ENCODE measurements at places on chromosomes 5 and 9.

- no peak for DNase-seq
Measured at GRCh38 chr5:131148835-131149234, 16.2 kb downstream of the HINT1 start.

DNA sequence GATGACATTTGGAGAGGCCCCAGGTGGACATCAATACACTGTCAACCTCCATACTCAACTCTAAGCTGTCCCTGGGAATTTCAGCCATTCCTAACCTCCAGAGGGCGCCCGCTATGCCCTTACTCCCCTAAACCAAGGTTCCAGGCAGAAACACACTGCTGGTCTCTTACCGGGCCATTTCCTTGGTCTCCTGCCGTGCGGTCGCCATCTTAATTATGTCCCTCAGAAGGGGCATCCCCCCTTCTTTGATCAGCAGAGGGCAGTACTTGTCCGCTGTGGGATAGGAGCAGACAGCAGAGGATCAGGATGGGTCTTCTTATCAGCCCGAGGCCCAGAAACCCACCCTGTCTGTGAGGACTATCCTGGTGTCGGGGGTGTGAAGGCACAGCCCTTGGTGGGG is 9.3 kb upstream of the ZDHHC12 start:
- DNase-seq = peak; percentile 79

GRCh38 chr9:108720191-108720642 is 135.6 kb downstream of the ACTL7B start:
- no peak for DNase-seq

- no peak for DNase-seq
Measured at GRCh38 chr5:33833237-33833575, 58.6 kb downstream of the ADAMTS12 start.

GRCh38 chr5:167217097-167217743 is 1074.2 kb upstream of the WWC1 start:
- DNase-seq = no peak

DNA sequence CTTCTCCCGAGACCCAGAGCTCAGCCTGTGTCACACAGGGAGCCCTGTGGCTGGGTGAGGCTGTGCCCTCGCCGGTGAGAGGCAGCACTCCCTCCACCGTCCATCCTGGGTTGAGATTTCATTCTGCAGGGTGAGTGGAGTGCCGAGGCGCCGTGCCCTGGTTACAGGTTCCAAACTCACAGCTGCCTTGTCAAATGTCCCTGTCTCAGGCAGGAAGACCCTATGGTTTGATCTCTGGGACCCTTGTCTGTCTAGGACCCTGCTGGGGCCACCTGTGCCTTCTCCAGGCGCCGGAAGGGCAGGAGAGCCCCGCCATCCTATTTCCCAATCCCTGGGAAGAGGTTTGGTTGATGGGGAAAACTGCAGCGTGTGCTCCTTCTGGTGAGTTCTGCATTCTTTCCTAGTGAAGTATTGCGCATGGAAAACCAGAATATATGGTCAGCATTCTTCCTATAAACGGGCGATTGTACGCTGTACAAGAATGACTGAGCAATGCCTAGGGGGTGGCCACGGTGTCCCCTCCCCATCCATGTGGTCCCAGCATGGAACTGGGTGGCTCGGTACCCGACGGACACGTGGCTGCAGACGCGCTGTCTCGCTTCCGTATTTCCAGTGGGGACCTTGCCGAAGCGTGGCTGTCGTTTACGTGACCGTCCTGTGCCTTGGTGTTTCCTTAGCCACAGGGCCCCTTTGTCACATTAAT is 95.9 kb upstream of the COL5A1 start:
- DNase-seq = peak; percentile 80

DNA sequence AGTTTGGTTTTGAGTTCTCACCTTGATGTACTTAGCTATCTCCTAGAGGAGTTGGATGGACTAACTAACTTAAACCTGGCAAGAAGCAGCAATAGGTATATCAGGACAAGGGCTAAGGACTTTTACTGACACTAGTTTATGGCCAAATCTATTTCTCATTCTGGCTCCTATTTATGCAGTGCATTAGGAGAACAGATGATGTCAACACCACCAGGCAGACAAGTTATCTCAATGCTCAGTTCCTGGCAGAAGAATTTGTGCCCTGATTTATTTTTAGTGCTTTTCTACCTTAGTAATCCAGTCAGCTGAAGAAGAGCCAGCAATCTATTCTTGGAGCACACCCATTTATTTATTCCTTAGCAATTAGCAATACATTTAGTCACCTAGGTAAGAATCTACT is 30.7 kb upstream of the MYOT start:
- peak; percentile 39 for DNase-seq

DNA sequence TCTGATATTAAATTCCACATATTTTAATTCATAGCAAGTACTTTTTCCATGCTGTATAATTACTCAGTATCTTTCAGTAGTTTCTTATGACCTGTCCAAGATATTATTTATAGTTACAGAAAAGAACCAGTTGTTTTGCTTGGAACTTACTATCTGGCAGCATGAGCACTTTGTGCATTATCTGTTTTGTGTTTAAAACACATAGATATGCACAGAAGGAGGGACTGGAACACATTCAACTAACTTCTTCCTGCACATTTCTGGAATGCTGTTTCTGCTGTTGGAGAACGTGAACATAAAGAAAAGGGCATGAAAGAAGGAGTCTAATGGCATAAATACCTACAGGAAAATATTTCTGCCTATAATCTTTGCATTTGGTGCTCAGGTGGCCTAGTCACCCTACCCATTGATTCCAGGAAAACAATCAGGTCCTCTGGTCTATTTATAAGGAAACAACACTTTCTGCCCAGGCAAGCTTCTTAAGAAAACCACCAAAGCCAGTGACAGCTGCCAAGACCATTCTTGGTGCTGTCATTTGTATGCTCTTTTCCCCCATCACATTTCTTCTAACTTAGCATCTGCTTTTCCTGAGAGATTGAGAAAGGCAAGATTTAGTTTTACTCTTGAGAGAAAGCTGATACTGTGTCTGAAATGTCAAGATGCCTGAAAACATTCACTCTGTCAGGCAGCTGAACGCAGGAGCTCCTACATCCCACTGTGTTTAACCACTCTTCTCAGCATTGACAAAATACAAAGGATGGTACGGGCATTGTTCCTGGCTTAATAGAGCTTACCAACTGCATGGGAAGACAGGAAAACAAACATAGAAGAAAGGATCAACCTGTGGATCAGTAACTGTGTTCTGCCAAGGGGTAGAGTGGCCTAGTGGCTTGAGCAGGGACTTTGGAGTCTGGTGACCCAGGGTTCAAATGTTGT is 40.3 kb downstream of the RAB3C start:
- DNase-seq = no peak

DNA sequence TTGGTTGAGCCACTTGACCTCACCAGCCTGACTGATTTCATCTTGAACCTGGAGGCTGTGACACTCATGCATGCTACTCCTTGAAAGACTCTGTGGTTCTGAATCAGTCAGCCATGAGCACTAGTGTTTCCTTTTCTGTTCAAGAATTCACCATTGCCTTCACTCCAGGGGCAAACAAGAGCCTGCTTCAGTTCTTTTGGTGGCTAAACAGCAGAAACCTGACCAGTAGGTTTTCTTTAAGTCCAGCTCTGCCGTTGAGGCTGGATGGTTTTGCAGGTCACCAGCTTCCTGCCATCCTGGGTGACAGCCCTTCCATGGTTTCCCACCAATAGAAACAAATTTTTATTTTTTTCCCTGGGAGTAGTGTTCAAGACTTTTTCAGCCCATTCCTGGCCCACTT is 10.0 kb downstream of the NTRK2 start:
- DNase-seq = no peak

- no peak for DNase-seq
Measured at GRCh38 chr5:930866-931265, 38.2 kb downstream of the TRIP13 start.

GRCh38 chr9:1156794-1157550 is 106.8 kb downstream of the DMRT2 start:
- no peak for DNase-seq

DNA sequence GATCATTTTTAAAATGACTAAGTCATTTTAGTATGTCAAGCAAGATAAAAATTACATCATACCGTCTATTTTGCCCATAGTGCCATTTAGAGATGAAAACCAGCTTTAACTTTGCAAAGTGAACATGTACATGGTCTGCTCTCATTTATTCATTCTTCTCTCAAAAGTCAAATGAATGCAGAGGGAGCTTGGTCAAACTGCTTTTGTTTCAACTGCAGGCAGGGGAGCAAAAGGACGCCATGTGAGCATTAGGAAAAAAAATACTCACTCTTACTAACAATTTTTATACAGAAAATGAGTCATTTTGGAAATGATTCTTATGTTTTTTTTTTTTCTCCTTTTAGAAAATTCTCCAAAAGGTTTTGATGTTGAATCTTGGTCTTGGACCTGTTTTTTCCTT is 15.7 kb downstream of the SCGB3A1 start:
- DNase-seq = no peak

DNA sequence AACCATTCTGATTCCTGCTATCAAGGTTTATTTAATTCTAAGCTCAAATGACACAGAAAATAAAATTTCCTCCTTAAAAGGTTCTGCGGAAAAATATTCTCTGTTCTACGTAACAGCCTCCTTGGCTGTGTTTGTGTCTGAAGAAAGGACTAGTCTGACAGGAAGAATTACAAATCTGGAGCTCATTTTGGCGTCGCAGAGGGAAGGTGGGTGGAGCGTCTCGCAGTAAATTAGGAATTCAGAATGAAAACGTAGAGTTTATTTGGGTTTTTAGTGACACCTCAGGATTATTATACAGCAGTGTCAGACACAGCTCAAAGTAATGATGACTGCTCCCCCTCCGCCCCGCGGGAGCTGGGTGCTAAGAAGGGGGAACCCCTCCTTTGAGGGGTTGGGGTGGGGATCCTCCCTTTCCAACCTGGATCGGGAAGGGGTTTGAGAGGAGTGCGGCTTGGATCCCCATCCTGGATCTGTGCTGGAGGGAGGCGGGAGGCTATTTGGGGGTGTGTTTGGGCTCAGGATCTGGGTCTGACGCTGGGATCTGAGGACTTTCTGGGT is 933 bp upstream of the TGFBR1 start:
- peak; percentile 55 for DNase-seq

GRCh38 chr5:90408571-90409317 is 812 bp downstream of the CETN3 start:
- DNase-seq = no peak

GRCh38 chr5:56313596-56313995 is 80.5 kb upstream of the ANKRD55 start:
- DNase-seq = no peak

GRCh38 chr5:1176473-1177391 is 24.7 kb upstream of the SLC6A19 start:
- no peak for DNase-seq

GRCh38 chr9:134514503-134514902 is 127.1 kb upstream of the COL5A1 start:
- no peak for DNase-seq

DNA sequence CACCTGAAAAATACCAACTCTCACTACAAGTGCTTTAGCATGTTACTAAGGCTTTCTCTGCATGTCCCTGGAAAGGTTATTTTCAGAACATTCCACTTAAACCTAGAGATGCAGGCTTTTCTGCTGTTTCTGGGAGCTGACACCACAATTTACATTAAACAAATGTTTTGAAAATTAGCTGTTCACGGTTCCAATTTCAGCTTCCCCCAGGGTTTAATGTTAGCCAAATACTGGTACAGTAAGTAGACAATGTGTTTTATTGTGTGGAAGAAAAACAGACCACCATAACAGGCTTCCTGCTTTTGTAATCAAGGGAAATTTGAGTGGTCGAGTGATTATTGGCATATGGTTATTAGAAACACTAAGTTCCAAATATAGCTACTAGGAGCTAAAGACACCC is 32.0 kb downstream of the MACROH2A1 start:
- no peak for DNase-seq

DNA sequence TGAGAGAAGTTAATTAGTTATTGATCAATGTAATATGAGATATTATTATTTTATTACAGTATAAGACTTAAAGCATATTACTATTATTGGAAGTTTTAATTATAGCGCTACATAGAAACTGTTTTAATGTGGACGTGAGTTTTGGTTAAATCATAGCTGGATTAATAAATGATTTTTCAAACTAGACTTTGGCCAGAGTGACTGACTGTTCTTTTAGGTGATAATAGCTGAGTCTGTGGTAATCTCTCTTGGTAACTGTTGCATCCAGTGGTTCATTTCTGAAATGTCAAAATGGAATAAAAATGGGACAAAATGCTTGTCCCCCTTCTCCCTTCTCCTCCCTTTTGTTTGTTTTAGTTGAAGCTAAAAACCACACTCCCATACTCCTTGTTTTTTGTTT is 28.1 kb downstream of the ANKHD1 start:
- no peak for DNase-seq

DNA sequence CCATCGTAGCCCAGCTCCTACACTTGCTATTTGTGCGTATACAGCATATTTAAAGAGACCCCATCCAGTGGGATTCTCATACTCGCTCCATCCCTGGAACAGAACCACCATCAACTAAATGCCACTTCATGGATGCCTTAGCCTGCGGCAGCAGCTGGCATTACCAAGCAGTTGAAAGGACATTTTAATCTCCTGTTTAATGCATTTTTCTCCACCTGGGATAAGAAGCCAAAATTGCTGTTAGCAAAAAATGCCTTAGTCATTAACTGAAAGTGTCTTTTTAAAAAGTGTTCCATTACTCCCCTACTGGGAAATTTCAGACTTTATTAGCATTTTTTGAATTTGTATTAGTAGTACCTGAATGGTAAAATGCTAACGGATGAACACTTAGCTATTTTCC is 662.6 kb upstream of the MEF2C start:
- no peak for DNase-seq

DNA sequence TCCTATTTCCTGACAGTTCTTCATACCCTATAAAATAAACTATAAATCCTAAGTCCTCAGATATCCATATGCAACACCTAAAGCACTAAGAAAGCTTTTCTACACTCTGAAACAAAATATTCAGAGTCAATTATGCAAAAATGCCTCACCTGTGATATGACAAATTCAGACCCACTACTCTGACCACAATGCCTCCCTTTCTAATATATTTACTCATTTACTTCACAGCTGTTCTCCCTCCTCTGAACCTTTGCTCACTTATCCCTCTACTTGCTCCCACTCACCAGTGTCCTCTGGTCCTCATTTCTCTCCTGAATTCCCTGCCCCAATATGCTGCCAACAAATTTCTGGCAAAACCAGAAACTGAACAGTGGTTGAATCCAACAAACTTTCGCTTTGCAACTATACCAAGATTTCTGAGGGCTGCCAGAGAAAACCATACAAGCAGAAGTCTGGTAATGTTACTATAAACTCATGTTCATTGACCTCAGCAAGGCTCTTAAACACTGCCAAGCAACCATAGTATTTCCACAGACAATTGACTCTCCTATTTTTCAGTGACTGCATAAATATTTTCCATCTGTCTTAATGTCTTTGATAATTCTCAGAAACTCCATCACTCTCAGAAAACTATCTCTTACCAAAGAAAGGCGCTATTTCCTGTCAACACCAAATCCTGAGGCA is 7.1 kb downstream of the CCNH start:
- no peak for DNase-seq

- no peak for DNase-seq
Measured at GRCh38 chr5:161190778-161191177, 338.8 kb upstream of the ATP10B start.

GRCh38 chr9:31588006-31588405 is 796.4 kb upstream of the ACO1 start:
- DNase-seq = no peak

Measured in fibroblast of mammary gland (primary cell).